ENCODE measurements at places on chromosomes 1 and 21.

DNA sequence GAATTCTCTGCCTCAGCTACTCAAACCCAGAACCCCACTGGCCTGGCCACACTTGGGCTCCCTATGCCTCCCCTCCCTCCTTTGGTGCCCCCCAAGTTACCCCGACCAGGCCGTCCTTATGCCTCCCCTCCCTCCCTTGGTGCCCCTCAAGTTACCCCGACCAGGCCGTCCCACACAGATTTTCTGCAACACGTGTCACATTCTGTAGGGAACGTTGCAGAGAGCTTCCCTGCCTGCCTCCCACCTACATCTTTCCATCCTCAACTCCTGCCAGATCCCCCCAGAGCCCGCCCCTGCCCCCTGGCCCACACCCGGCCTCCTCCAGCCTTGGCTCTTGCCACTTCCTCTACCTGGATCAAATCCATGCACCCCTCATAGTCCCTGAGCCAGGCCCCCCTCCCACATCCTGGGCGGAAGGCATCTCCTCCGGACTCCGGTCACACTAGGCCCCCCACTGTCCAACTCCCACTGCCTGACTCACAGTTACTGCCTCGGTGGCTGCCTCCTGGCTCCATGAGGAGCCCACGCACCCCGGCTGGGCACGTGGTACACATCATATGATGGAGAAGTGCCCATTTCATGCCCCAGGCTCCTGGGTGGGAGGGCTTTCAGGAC lies 41.2 kb downstream of the KCNAB2 start:
- no peak for DNase-seq

DNA sequence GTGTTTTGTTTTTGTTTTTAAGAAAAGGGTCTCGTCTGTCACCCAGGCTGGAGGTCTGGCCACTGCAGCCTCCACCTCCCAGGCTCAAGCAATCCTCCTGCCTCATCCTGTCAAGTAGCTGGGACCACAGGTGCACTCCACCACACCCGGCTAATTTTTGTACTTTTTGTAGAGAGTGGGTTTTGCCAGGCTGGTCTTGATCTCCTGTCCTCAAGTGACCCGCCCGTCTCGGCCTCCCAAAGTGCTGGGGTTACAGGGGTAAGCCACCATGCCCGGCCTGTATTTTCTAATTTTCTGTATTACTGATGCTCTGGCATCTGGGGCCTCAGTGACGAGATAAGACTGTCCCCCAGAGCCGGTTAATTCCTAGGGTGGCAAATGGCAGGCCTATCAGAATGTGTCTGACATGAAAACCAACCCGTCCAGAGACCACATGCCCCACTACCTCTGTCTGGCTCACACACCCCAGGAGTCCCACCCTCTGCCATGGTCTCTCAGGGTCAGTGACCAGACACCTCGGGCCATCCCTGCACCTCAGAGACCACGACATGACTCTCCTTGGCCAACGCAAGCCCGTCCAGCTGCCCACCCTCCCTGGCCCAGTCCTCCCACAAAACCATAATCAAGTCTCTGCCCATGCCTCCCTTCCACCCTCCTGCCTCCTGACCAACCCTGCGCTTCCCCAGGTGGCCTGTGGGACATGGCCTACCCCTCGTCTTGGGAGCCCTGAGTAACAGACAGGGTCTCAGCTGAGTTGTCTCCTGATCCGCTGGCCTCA lies 12.5 kb downstream of the NPHP4 start:
- no peak for DNase-seq

GRCh38 chr21:31142600-31142999 lies 104.3 kb upstream of the KRTAP19-8 start:
- no peak for DNase-seq

- DNase-seq: no peak
Measured at GRCh38 chr21:44437696-44438431, 17.4 kb upstream of the LRRC3 start.

GRCh38 chr1:203338335-203339036 lies 12.4 kb downstream of the FMOD start:
- peak; percentile 86 for DNase-seq

Measured in KBM-7 (cell line).